ENCODE measurements at places on chromosomes 1 and 21.

- DNase-seq, result peak; percentile 67
Observed at GRCh38 chr1:27605796-27606707, 2.1 kb upstream of the AHDC1 start.

GRCh38 chr1:103265551-103265950 is 157.2 kb upstream of the COL11A1 start:
- peak; percentile 62 for DNase-seq

DNA sequence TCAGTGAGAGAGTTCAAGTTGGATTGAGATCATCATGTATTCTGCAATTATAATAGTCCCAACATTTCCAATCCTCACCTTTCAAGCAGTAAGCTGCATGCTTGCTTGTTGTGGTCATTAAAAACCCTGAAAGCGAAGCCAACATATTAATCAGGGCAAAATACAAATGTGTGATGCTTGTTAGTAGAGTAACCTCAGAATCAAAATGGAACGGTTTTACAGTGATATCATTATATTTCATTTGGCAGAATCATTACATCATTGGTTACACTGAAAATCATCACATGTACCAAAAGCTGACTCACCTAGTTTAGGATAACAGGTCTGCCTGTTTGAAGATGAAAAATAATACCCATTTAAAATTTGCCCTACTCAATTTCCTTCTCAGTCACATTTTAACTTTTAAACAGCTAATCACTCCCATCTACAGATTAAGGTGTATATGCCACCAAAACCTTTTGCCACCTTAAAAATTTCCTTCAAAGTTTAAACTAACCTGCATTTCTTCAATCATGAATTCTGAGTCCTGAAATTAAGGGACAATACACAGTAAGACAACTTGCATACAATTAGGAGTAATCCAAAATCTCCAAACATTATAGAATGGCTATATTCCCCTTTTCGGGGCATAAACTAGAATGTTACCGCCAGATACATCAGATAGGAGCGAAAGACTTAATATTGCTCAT is 3.5 kb downstream of the GAS5 start:
- no peak for DNase-seq

DNA sequence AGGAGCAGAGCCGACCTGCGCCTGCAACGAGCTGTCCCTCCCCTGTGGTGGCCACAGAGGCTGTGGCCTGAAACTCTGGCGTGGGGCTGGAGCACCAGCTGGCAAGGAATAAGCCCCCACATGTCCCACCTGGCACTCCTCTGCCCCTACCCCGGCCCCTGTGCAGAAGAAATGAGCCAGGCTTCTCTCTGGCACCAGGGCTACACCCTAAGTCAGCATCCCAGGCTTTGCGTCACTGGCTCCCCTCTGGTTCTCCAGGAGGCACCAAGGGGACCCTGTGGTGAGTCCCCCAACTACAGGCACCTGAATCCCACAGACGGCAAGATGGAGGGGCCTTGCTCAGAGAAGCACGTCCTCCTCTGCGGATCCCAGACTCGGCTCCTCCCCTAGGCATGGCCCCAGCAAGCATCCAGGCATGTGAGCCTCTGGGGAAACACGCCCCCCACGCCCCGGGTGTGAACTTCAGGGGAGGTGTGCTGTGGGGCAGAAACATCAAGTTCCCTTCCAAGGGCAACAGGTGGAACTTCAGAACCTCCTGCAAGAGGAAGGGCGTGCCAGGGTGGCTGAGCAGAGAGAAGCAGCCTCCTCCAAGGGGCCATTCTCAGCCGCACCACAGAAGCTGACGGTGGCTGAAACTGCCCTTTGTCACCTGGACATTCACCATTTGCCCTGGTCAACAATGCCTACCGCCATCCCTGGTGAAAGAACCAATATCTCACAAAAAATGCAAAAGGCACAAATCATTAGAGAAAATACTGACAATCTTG is 2.9 kb downstream of the KRTAP10-7 start:
- no peak for DNase-seq

DNA sequence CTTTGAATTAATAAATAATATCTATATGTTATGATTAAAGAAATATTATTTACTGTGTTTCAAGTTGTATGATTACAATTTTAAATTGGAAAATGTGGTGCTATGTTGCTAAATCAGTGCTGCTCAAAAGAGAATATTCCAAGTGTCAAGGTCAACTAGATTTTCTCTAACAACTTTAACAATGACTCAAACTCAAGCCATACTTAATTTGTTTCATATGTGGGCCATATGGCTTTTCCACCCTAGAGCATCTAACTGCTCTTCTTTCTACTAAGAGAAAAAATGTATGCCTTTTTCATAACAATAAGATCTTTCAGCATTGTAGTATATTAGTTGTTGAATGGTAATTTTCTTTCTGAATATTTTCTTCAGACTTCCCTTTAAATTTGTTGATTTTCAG is 8.3 kb upstream of the SYT14 start:
- DNase-seq, result peak; percentile 75

DNA sequence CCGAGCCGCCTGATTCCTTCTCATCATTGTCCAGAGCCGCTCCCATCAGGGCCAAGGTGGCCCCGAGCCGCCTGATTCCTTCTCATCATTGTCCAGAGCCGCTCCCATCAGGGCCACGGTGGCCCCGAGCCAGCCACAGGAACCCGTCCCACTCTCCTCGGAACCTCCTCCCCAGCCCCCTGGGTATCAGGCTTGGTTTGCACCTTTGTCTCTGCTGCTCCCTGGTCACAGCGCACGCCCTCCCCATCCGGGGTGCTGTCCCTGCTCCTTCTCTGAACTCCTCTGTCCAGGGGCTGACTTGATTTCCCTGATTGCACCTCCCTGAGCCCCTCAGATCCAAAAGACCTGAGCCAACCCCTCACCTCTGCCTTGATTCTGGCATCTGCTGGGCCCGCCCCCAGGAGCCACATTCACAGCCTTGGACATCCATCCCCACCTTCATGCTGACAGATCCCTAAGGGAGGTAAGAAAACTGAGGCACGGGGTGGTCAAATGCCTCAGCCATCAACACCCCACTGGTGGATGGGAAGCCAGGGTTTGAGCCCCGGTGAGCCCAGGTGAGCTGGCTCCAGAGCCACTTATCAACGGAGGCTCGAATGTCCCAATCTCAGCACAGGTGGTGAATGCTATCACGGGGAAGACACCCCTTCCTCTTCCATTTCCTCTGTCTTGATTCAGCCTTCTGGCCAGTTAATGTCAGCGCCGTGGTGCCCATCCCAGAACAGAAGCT is 25.6 kb upstream of the COL18A1 start:
- no peak for DNase-seq

GRCh38 chr1:85991261-85991660 is 165.3 kb downstream of the COL24A1 start:
- DNase-seq, result no peak

DNA sequence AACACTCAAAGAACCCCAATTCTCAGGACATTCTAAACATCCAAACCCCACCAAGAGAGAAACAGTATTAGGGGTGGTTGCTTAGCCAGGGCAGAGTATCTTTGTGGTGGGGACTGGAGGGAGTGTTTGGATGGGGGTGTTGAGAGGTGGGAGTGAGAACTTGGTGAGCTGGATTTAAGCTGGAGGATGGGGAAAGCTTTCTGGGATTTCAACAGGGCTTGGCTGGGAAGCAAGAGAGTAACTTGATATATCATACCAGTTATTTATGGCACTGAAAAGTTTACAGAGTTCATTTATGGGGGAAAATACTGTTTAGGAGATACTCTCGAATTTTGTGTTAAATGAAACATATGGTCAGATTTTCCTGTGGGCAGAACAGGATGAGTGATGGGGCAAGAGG is 6.8 kb upstream of the CNIH3 start:
- DNase-seq, result no peak

GRCh38 chr1:184366997-184367396 is 19.8 kb upstream of the C1orf21 start:
- peak; percentile 22 for DNase-seq

DNA sequence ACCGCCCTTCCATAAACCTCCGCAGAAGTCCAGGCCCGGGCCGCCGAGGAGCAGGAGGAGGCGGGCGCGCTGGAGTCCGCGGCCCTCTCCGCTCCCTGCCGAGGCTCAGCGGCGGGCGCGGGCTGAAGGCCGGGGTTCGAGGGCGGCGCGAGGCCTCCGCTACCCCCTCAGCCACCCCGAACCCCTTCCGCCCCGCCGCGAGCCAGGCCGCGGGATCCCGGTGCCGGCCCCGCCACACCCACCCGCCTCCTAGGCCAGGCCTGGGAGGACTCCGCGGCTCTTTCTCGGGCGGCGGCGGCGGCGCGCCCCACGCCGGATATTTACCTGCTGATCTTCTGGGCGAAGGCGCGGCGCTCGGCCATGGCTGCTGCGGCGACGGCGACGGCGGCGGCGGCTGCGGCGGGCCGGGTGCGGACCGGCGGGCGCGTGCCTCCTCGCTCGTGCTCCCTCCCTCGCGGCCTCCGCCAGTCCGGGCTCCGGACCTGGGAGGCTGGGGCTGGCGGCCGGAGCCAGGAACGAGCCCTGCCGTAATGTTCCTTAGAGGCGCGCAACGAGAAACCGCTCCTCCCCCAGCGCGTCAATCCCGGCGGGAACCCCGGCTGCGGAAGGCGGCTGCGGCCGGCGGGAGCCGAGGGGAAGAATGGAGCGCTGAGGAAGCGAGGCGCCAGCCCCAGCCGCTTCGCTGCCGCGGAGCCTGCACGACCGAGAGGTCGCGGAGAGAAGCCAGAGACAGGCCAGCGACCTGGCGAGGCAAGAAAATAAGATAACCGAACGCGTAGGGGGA is at the start of gene DOCK7:
Gene DOCK7 (minus strand): TSS at position 484 of the 784 bp plus-strand sequence. CDS start 122 bp downstream, at position 362.
- DNase-seq, result peak; percentile 83

DNA sequence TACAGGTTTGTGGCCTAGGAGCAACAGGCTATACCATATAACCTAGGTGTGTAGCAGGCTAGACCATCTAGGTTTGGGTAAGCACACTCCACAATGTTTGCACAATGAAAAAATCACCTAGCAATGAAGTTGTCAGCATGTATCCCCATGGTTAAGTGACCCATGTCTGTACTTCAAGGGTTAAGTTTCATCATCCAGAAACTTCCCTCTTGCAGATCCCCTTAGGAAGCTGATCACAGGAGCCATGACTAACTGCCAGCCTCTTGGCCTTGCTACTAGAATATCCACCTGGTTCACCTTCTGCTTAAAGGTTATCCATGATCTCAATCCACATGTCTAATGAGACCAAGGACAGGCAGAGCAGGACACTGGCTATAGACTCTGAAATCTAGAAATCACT is 3.5 kb upstream of the UBXN10 start:
- DNase-seq, result no peak

DNA sequence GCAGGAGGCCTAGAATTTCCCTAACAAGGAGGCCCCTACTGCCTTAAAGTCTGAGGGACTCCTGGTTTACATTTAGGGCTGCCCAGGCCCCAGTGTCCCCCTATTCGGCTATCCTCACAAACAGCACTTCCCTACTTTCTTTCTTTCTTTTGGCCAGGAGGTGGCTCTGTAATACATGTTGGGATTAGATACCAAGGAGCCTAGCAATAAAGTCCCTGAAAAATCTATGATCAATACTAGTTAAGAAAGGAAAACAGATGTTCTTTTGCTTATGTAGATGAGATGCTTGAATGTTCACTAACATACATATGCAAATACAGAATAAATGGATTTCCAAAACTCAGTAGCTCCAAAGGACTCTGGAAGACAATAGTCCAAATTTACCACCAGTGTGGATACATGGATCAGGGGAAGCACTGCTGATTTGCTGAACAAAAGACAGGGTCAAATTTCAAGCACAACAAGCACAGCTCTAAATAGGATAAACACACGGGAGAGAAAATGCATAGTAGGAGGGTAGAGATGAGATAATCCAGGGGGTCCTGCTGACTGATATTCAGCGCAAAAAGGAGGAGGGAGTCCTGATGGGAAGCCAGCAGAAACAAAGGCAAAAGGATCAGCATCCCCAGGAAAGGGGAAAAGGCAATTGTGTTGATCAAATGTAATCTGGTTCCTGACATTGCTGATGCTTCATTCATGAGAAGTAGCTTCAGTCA is 240.0 kb downstream of the NUF2 start:
- DNase-seq, result peak; percentile 45

DNA sequence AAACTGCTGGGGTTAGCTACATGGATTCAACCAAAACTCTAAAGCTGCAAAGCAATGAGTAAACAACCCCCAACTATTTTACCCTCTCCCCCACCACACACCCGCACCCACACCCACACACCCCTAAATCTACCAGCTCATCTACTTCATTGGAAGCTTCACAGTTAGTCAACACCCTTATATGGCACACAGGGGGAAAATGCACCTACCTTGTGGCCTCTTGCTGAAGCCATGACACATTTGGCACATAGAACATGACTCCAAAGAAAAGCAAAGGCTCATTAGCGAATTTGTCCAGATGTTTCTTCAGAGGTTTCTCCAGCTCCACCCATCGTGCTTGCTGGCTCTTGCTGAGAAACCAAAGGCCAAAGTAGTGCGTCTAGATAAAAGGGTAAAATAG is 99.8 kb downstream of the PTPN14 start:
- DNase-seq, result peak; percentile 62

- no peak for DNase-seq
Observed at GRCh38 chr1:107491582-107491981, 350.7 kb downstream of the NTNG1 start.

DNA sequence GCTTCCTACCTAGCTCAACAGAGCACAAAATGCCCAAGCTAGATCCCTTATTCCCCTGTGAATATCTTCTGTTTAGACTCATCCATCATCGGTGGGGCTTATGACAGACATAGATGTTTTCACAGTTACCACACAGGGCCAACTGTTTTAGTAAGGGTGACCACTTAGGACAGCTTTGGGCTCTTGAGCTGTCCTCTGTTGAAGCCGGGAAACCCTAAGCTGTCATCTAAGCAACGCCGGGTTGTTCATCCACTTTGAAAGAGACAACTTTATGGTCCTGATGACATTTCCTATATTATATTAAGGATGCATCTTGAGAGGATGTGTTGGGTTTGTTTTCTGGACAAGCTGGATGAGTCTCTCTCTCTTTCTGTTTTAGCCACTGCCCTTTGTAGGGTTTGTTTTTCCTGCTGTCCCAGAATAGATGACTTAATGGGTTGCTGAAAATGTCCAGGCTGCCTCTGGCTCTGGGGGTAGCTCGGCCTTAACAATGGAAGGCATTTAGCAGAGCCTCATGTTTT is 110.5 kb upstream of the UBE2U start:
- DNase-seq, result no peak

DNA sequence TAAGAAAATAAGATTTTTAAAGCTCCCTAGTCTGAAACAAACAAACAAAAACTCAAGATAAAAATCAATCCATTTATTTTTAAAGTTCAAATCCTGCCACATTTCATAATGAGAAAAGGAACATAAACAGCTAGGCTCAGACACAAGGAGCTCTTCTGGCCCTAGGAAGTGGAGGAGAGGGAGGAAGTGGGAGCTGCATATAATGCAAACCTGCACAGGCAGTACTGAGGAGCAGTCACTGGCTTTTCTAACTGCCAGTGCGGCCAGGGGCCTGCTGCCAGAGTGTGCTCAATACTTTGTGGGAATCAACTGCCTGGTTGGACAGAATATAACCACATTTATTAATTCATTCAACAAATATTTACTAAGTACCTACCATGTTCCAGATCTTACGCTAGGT is 139.8 kb upstream of the SPATA6 start:
- no peak for DNase-seq

Measured in fibroblast of skin of abdomen (primary cell).